ENCODE measurements at places on chromosomes 6 and 20.

GRCh38 chr6:13488015-13488895 is 855 bp upstream of the GFOD1 start:
- peak; percentile 27 for DNase-seq

- no peak for DNase-seq
These were observed 16.3 kb upstream of the PTPN1 start for GRCh38 chr20:50493881-50494253.

DNA sequence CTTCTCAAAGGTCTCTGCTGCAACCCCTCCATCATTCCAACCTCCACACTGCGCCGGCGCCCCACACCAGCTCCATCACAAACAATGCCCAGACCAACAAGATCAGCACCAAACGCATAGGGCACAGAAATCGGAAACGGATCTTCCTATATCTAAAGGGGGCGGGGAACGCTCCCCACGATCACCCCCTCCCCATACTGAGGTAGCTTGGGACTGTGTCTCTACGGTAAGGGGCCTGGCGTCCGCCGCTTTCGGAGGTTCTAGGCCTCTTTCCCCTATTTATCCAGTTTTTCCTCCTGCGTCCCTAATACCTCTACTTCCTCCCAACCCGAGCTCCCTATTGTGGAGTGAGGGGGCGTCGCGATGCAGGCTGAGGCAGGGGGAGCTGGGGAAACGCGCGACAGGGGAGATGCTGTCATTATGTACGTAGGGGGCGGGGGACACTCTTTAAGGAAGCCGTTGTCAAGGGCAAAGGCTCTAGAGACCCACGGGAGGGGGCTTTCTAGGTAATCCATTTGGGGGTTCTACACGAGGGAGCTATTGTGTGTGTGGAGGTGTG is 909 bp downstream of the DNAAF9 start:
- DNase-seq = peak; percentile 6

GRCh38 chr6:44263354-44264100 is 1.8 kb downstream of the NFKBIE start:
- DNase-seq = no peak

DNA sequence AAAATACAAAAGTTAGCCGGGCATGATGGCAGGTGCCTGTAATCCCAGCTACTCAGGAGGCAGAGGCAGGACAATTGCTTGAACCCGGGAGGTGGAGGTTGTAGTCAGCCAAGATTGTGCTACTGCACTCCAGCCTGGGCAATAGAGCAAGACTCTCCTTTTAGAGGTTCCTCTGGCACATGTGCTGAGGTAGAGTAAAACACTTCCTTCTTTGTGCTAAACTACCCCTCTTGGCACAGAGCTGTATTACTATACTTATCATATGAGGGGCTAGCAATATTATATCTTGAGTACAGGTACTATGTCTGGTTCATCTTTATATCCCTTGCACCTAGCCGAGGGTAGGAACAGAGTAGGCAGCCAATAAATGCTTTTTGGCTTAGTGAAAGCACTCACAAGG is 40.2 kb upstream of the SAMHD1 start:
- DNase-seq = no peak

- peak; percentile 52 for DNase-seq
These were observed 4.1 kb downstream of the NKX2-2 start for GRCh38 chr20:21509597-21510371.

DNA sequence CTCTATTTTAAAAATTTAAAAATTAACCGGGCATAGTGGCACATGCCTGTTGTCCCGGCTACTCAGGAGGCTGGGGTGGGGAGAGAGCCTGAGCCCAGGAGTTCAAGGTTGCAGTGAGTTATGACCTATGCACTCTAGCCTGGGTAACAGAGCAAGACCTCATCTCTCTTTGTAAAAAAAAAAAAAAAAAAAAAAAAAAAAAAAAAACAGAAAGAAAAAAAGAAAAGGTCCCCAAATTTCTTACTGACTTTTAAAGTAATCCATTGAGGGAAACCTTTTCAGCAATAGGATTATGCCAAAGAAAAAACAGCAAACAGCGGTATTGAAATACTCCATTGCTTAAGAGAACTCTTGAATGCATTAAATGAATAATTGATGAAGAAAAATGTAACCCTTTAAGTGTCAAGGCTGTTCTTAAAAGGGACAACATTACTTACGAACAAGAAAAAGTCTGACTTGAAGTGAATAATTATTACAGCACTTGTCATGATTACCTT is 6.0 kb upstream of the DNAAF9 start:
- DNase-seq = no peak

- DNase-seq = peak; percentile 76
These were observed 25.7 kb upstream of the BTBD3 start for GRCh38 chr20:11891776-11892545.

DNA sequence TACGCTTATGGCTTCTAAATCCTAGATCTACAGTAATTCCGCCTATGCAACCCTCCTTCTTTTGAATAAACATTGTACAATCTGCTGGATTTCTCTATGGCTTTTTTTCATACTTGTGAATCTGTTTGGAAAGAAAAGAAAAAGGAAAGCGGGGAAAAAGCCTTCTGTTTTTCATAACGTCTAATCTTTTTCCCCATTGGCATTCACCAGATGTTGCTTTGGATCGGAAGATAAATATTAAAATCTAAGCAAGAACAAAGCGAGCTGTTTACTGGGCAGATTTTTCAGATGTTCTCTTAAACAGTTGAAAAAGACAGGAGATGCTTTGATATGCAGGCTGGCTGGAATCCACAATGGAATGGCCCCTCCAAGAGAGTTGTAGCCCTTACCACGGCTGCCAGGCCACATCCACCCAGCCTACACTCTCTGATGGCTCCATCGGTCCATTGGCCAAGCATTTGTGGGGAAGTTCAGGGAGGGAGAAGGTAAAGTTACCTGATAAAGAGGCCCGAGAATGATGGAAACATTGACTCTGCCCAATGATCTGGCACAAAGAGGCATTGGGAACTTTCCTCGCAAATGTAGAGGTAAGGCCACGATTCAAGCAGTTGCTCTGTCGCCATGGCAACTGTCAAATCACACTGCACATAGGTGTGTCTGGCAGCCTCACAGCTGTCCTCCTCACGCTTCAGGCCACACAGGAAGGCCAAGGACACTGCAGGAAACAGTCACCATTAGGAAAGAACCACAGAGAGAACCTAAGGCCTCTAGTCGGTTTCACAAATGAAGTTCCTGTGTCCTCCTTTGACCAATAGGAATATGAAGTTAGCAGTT is 70.3 kb downstream of the PKHD1 start:
- no peak for DNase-seq

DNA sequence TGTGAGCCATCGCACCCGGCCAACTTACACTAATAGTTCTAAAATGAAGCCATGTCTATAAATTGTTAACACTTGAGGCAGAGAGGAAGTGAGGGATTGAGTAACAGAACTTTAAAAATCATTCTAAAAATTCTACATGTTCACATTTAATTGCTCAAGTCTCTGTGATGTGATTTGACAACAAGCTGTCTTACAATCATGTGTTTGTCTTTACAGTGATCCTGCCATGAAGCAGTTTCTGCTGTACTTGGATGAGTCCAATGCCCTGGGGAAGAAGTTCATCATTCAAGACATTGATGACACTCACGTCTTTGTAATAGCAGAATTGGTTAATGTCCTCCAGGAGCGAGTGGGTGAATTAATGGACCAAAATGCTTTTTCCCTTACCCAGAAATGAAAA is 23.6 kb downstream of the GTF2H5 start:
- DNase-seq = no peak

- DNase-seq = no peak
These were observed 215.9 kb upstream of the AGPAT4 start for GRCh38 chr6:161489626-161490306.

GRCh38 chr6:88619951-88620350 is 343.5 kb downstream of the RNGTT start:
- no peak for DNase-seq

DNA sequence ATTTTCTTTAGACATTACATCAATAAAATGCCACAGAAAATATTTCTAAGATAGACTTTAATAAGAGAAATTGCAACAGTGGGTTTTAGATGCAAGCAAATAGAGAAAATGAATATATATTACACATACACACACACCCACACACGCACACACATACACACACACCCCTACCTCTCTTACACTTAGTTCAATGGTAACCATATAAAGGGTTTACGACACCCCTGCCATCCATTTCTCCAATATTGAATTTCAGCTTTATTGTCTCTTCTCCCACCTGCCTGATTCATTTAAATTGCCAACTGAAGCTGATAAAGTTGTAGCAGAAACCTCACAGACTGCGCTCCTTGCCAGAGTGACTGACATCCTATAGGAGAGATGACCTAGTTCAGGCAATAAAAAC is 154.6 kb downstream of the ADAT2 start:
- no peak for DNase-seq

GRCh38 chr6:51118792-51119191 is 300.1 kb downstream of the TFAP2B start:
- no peak for DNase-seq

- DNase-seq = no peak
These were observed 54.9 kb downstream of the EZR start for GRCh38 chr6:158764183-158764849.

DNA sequence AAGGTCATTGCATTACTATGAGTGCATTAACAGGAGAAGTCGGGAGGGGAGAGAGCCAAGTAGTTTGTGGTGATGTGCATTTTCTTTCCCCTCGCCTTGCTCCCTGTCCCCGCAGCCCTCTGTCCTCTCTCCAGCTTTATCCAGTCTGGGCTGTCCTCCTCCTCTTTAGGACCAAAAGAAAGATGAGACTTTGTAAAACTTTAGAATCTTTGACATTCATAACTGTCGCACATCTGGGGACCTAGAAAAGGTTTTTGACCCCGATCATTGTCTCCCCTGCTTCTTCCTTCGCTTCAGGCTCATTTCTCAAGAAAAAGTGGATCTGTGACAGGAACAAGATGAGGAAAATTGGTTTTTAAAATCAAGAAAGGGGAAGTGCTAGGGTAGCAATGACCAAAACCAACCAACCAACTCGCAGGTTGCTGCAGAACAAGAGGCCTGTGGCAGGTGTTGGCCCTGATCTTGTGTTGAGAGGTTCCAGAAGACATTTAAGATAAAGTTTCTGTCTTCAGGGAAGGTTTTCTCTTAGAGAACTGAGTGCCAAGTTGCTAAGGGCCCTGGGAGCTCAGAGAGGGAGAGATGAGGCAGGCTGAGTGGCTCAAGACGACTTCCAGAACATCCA is 17.6 kb downstream of the SYTL3 start:
- DNase-seq = no peak

DNA sequence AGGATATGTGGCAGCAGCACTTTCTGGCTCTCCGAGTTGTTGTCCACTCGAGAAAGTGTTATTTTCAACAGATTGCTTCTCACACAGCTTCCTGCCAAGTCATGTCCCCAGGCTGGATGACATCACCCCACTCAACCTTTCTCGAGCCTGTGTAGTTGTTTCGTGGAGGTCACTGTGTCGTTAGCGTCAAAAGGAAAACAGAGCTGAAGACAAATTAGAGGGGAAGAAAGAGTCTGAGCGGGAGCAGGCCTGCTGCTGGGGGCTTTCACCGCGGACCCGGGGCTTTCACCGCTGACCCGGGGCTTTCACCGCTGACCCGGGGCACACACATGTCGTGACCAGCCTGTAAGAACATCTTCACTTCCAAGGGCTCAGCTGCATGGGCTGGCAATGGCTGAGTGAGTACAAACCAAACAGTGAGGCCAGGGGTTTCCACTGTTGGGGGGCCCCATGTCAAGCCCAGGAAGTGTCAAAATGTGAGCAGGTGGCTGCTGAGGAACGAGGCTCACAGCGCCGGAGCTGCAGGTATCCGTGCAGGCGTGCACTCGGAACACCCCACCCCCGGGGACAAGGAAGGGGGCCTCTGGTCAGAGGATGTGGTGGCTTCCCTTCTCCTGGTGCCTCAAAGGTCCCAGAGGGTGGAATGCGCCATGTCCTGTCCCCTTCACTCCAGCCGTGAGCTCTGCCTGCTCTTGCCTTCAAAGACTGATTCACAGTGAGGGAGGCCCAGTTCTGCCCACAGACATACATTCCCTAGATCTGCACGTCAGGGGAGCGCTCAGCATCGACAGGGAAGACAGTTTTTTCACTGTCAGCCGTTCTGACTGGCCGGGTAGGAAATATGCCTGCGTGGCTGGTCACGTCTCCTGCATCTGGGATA is 365.9 kb downstream of the TAF4 start:
- DNase-seq = no peak

GRCh38 chr6:160382946-160383345 is 34.8 kb downstream of the SLC22A3 start:
- DNase-seq = no peak

- no peak for DNase-seq
These were observed 86.9 kb downstream of the PHACTR1 start for GRCh38 chr6:12803486-12803885.

- DNase-seq = no peak
These were observed 182.5 kb upstream of the LAMP5 start for GRCh38 chr20:9331707-9332435.
